ENCODE measurements at places on chromosomes 6 and 20.

DNA sequence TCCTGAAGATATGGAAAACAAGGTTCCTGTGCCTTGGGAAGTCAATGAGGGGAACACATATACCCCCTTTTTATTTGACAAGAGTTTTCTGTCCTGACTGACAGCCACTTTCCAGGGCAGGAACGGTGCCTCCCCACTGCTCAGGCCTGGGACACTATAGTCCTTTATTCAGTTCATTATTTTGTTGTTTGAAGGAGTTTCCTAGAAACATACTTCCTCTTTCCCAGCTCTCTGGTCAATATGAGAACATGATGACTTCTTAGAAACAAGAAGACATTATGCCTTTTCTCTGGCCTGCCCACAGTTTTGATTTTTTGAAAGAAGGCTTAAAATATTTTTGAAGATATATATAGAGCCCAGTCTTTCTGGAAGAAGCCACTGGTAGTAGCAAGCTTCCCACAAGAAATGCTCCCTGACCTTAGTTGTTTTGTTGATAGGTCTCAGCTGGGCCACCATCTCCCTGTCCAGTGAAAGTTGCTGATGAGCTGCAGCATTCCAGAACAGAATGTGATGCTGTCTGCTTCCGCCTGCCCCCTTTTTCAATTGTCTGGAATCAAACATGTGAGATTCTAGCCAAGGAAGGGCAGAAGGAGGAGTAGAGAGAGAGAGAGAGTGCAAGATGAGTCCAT, 350.0 kb upstream of the PRND start:
- DNase-seq = no peak

- no peak for DNase-seq
Observed at GRCh38 chr6:23348185-23348584, 777.8 kb upstream of the NRSN1 start.

DNA sequence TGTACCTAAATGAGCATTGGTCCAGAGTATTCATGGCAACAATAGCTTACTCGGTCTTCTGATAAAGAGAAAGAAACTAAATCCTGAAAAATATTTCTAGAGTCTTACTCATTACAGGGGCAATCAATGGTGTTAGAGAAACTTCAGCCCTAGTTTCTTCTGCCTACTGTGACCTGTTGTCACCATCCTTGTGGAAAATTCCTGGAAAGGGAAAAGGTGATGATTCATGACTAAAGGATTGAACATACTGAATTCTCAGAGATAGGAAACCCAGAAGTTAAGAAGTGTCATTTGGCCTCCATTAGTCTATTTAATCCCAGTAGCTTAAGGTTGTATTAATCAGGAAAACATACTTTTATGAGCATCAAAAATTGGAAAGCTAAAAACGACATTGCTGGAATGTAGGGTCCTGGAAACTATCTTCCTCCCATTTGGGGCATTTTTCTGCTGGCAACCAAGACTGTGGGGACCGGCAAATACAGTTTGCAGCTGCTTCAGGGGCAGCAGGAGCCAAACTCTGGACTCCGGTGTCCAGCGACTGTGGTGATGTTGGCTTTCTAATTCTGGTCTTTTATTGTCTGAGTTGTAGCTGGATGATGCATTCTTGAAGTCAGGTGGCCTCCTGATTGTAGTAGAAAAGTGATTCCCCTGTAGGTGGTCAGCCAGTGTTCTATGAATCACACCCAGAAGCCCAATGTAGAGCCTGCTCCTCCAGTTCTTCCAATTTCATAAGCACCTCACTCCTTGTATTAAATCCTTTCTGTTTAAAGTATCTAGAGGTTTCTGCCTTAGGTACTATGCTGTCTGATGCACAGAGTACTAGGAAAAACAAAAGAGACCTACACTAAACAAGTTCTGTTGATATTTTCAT, 67.6 kb downstream of the LCA5 start:
- DNase-seq = no peak

DNA sequence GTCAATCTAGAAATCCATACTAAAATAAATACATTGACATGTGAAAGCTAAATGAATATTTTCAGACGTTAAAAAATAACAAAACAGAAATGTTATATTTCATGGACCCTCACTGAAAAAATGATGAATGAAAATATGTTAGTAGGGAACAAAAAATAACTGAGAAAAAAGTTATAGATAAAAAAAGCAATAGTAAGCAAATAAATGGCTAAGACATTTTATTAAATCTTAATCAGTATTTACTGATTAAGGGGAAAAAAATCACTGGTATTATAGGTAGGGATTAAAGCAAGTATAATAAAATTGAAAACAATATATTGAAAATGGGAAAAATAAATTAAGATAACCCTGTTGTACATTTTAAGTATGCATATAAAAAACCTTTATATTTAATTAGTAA, 468.1 kb upstream of the MANEA start:
- DNase-seq = no peak

DNA sequence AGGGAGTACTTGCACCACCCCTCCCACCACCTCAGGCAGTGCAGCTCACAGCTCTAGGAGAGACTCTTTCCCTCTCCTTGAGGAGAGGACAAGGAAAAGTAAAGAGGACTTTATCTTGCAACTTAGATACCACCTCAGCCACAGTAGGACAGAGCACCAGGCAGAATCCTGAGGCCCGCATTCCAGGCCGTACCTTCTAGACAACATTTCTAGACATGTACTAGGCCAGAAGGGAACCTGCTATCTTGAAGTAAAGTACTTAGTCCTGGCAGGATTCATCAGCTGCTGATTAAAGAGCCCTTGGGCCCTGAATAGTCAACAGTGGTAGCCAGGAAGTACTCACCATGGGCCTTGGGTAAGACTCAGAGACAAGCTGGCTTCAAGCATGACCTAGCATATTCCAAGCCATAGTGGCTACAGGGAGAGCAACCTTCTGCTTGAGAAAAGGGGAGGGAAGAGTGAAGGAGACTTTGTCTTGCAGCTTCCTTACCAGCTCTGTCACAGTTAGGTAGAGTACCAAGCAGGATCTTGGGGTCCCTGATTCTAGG, 384.4 kb upstream of the RNF217 start:
- no peak for DNase-seq

GRCh38 chr6:3913958-3914337, 64.8 kb downstream of the FAM50B start:
- no peak for DNase-seq

DNA sequence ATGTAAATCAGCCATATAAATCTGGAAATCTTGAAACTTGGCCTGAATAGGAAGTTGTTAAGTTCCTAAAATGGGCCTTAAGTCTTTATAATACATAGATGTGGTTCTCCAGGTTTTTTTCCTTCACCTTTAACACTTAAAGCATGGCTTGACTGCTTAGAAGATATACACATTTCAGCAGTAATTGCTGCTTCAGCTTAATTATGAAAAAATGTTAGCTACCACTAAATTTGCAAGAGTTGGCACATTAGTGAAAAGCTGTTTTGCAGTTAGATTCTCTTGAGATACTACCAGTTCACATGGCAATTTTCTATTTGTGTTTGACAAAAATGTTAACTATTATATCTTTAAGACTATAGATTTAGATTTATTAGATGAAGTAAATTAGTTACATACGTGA, 72.7 kb upstream of the MYO6 start:
- no peak for DNase-seq

DNA sequence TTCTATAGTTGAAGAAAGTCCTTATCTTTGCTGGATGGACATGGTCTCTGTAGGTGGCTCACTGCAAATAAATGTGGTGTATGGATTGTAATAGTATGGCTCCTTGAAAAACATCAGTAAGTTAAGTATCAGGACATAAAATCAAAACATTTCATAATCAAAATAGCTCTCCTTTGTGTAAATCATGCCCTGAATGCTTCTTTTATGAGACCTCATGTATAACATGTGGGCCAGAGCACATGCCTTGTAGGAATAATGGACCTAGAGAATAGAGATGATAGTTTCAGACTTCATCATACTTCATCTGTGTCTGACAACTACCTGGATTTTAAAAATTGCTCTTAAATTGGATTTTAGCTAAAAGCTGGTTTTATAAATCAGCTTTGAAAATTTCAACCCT, 159.9 kb downstream of the ASCC3 start:
- DNase-seq = no peak

DNA sequence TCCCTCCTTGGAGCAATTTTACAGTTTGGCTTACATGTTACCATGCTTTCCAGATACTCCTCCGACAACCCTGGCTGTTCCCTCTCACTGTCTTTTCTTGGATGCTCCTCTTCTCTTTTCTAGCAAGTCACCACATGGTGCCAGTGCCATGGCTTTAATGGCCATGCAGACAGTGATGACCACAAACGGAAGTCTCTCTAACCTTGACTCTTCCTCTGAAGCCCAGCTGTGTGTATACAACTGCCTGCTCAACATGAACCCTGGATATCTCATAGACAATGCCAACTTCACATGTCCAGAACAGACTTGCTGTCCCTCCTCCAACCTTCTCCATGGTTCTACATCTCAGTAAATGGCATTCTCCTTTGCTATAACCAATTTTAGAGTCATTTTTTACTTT, 49.8 kb upstream of the NEDD9 start:
- DNase-seq = no peak

- peak; percentile 26 for DNase-seq
Observed at GRCh38 chr6:107132330-107132954, 17.1 kb upstream of the BEND3 start.

- no peak for DNase-seq
Observed at GRCh38 chr6:25113436-25113835, 165.7 kb upstream of the CARMIL1 start.

DNA sequence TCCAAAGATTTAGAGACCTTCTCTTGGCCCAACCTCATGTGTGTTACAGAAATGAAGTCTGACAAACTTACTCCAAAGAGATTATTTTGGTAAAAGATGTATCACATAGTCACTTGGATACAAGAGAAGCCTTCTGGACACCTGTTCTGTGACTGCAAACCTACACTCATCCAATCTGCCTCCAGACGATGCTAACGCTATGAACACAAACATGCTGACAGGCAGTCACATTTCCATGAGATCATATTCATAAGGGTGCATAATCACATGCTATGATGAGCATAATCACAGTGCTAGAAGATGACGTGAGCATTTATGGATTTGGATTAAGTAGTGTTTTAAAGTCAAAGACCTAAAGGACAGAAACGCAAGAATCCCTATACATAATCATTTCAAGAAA, 340.2 kb downstream of the HACE1 start:
- no peak for DNase-seq

DNA sequence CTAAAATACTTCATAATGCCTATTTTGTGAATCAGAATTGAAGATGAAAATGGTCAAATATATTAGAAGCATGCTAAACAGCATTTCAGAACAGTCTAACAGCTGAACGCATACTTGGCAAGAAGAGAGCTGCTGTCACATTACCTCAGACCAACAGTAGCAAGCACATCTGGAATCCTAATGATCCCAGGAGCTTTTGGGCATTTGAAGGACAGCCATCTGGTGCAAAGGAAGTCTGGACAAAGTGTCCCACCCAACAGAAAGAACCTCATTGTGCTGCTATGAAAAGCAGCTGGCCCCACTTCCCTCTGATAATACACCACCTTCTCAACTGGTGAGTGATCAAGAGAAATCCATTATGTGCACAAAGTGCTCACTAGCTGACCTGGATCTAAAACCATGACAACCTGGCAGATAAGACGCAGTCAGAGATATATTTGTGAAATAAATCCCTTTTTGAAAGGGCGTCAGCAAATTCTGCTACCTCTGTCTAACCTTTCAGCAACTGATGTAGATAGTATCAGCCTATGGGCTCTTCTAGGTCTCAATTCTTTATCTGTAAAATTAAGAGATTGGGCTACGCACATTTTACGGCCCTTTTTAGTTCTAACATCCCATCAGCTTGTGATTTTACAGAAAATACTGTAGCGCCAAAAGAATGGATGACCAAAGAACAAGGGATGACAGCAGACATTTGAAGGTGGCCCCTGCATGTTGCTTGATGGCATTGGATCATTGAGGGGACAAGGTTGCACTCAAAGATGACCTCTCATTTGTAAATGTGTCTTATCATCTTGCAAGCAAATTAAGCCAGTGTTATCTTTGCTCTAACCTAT, 78.7 kb downstream of the SGK1 start:
- no peak for DNase-seq

DNA sequence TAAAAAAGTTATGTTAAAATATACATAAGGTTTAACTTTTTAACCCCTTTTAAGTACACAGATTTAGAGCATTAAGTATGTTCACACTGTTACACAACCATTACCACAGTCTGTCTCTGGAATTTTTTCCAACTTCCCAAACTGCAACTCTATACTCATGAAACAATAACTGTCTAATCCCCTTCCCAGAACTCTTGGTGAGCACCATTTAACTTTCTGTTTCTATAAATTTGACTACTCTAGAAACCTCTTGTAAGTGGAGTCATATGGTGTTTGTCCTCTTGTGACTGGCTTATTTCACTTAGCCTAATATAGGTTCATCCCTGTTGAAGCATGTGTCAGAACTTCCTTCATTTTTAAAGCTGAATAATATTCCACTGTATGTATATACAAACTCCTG, 98.1 kb downstream of the MAP3K7 start:
- DNase-seq = no peak

DNA sequence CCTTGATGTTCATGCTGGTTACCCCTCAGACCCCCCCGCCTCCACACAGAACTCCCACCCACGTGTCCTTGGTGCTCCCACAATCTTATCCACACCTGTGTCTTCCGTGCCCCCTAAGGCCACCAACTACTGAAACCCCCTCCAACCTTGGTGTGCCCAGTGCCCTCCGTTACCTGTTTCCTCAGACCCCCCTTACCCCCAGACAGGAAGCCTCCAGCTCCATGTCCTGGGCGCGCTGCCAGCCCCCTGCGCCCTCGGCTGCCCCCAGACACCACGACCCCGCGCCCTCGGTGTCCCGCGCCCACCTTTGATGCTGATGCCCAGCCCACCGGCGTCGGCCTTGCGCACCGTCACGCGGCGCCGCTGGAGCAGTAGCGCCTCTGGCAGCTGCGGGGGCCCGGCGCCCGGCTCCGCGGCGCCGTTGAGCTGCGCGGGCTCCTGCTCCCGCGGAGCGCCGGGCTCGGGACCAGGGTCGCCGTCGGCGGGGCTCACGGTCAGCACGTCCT, 504 bp downstream of the SNTA1 start:
- DNase-seq = no peak

DNA sequence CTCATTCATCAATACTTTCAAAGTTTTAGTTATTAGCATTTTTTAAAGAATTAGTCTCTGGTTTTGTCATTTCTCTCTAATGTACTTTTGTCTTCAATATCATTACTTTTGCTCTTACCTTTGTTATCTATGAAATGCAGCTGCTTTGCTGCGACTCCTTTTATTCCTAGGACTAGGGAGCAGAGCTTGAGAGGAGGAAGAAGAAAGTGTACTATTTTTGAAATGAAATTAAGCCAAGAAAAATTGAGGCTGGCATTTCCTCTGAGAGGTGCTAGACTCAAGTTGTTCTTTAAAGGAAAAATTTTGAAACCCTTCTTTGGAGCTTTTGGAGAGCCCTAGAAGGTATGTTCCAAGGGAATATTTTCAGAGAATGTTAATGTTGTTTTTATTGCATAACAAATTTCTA, 48.3 kb upstream of the MRAP2 start:
- DNase-seq = no peak

GRCh38 chr6:101080597-101080996, 199.5 kb upstream of the ASCC3 start:
- no peak for DNase-seq

Data from activated T-cell treated with anti-CD3 and anti-CD28 coated beads, Interleukin-2, amount 50 U/mL, for 1 hour (primary cell).